ENCODE measurements at places on chromosomes 16 and 17.

DNA sequence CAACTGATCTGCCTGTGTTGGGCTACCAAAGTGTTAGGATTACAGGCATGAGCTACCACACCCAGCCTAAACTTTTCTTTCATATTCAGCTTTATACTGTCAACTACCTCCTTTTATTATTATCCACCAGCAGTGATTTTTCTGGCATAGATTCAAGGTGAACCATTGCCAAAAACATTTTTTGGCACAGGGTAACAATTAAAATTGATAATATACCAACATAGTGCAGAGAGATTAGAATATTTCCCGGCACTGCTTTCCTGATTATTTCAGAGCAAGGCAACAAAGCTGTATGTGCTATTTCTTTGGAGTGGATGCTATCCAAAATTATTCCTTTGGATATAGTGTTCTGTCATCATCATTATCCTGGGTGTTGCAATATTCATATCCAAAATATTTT is 781.6 kb upstream of the SOX9 start:
- DNase-seq = no peak

DNA sequence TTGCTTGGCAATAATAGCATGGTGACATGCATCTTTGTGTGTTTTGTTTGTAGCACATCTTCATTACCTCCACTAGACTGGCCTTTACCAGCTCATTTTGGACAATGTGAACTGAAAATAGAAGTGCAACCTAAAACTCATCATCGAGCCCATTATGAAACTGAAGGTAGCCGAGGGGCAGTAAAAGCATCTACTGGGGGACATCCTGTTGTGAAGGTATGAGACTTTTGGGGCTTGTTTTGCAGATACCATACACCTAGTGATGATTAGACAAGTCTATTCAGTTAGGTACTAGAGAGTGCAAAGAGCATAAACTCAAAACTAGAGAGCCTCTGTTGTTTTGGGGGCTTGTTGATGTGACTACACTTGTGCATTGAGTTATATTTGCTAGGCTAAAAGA is 41.2 kb downstream of the NFATC3 start:
- no peak for DNase-seq

DNA sequence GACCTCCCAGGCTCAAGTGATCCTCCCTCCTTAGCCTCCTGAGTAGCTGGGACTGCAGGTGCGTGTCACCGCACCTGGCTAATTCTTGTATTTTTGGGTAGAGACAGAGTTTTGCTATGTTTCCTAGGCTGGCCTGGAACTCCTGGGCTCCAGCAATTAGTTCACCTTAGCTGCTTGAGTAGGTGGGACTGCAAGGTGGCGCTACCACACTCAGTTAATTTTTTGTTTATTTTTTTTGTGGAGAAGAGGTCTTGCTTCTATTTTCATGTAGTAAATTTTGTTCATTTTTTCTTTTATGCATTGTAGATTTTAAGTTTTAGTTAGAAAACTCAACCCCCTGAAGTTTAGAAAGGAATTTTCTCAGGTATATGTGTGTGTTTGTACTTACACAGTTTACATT is 21.7 kb downstream of the RNF135 start:
- no peak for DNase-seq

DNA sequence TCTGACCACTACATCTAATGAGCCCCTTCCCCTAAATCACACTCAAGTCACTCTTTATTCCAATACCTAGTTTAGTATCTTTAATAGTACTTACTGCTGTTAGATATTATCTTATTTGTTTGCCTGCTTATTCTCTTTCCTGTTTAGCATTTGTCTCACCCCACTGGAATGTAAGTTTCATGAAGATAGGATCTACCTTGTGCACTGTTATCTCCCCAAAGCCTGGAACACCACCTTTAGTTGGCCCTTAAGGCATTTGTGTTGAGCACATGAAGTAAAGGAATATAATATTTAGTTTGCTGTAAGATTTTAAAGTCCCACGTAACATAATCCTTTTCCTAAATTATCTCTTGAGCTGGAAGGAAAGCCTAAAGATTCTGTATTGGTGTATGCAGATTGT is 50.2 kb downstream of the VPS35L start:
- no peak for DNase-seq

DNA sequence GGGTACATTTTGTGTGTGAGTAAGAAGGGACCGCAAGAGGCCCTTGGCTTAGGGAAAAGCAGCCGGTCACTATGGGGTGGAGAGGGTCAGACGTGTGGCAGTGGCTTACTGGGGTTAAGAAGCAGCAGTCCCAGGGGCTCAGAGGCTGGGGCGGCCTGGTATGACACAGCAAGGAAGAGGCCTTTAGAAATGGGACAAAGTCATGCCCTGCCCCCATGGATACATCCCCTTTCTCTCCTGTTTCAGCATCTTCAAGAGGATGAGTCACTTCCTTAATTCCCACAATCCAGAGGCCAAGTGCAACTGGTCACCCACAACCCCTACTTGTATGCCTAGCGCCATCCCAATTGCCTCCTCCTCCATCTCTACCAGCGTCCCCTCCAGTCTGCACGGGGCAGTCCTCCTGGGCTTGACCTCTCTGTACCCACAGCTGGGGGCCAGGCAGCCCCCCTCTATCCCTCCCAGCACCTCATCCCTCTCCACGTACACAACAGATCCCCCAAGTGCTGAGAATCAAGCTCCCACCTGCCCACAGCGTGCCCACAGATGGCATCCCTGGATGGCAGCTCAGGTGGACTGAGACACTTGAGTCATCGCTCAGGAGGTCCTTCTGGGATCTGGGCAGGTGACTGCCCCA is 6.9 kb upstream of the EFTUD2 start:
- DNase-seq = no peak

DNA sequence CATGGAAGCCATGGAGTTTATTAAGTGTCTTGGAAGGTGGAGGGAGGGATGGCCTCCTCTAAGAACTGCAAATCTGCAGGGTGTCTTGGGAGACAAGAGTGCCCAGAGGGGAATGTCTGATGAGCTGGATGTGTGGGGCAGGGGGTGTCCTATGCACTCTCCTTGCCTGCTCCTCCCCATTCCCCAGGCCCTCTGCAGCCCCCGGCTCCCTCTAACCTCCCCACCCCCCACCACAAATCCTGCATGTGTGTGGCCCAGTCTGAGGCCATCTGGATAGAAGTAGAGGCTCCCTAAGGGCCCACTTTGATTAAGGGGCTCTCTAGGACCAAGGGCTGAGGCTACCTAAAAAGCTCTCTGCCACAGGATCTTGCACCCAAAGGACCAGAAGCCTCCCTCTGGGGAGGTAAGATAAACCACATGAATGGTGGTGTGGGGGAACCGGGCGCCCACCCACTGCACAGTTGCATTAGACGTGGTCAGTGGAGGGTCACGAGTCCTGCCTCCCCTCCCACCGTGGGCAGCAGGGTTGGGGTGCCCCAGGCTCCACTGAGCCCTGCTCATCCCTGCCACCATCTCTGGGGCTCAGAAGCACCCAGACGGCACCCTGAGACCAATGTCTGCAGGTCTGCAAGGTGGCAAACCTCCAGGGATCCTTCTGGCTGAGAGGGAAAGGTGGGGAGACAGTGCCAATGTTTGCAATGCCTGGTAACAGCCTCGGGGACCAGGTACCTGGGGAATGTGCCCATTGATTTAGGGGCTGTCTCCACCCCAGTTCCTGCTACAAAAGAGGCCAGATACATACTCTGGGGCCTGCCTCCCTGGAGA is 618 bp downstream of the AANAT start:
- DNase-seq = no peak

DNA sequence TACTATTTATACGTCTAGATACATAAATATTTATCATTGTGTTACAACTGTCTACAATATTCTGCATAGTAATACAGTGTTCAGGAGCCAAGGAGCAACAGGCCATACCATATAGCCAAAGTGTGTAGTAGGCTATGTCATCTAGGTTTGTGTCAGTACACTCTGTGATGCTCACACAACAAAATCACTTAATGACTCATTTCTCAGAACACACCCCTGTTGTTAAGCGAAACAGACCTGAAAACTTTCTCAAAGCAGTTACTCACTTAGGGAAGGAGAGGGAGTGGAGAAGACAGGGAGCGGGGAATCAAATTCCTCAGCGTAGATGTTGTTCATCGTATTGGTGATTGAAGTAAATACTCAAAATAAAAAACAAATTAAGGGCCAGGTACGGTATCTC is 269.5 kb downstream of the STX8 start:
- no peak for DNase-seq

GRCh38 chr17:39926588-39927100 is 757 bp downstream of the ORMDL3 start:
- DNase-seq = peak; percentile 62

- no peak for DNase-seq
Observed at GRCh38 chr16:8257561-8257960, 332.8 kb downstream of the TMEM114 start.

DNA sequence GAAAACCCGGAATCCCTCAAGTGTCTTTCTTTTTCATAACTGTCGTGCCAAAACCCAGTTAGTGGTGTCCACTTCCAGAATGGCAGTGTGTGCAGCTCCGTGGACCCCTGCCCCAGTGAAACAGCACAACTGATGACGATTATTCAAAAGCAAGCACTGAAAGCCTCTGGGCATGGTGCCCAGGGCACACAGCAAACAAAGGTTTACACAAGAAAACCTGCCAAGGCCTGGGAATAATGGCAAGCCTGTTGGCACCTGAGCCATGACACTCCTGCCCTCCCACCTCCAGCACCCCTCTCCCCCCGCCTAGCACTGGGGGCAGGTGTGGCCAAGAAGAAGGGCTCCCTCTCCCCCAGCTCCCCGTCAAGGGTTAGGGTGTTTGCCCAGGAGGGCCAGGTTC is 2.8 kb downstream of the PKMYT1 start:
- no peak for DNase-seq

DNA sequence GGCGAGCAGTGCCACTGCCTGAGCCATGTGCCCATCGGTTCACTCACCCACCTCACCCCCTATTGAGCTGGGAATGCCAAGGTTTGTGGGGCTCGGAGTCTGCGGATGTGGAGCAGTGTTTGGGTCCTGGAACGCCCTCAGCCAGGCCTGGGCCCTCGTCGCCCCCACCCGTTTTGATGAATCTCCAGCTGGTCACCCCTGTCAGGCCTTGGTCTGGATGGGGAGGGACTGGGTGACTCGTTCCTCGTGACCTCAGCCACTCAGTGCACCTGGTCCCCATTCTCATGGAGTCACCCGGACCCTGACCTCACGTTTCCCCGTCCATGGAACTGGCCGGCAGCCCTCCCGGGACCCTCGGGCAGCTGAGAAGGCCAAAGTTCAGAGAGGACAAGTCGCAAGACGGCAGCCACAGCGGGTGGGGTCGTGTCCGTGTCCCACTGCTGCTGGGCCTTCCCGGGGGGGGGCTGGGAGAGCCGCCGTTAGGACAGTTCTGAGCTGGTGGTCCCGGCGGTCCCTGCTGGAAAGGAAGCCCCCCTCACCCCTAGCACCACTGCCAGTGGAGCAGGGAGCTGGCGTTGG is 23.2 kb downstream of the GSE1 start:
- DNase-seq = no peak

DNA sequence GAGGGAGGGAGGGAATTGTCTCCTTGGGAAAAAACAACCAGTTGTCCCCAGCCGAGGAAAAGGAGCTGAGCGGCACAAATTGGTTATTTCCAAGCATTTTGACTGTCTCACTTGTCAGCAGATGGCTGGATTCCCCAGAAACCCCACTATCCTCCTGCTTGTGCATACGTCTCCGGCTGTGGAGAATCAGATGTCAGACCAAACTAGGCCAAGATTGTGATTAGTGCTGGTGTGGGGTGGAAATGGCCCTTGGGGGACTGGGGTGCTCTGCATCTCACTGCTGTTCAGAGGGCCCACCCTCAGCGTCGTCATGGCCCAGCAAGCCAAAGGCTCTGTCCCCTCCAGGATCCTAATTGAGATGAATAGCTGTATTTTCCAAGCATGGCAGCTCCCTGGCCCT is 131.7 kb upstream of the HSBP1 start:
- DNase-seq = no peak

DNA sequence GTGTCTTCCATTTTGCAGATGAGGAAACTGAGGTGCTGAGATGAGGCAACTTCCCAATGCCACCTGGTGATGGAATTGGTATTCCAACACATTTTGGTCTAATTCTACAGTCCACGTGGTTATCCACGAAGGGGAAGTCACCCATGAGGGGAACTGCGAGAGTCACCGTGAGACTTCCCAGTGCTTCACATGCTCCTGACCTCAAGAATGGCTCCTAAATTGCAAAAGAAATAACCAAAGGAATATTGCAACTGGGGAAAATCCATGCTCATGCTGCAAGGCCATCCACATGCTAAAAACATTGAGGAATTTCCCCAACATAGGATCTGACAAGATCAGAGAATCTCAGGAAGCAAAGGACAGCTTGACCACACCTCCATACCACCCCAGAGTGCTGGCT is 153.9 kb downstream of the HS3ST3B1 start:
- DNase-seq = no peak

DNA sequence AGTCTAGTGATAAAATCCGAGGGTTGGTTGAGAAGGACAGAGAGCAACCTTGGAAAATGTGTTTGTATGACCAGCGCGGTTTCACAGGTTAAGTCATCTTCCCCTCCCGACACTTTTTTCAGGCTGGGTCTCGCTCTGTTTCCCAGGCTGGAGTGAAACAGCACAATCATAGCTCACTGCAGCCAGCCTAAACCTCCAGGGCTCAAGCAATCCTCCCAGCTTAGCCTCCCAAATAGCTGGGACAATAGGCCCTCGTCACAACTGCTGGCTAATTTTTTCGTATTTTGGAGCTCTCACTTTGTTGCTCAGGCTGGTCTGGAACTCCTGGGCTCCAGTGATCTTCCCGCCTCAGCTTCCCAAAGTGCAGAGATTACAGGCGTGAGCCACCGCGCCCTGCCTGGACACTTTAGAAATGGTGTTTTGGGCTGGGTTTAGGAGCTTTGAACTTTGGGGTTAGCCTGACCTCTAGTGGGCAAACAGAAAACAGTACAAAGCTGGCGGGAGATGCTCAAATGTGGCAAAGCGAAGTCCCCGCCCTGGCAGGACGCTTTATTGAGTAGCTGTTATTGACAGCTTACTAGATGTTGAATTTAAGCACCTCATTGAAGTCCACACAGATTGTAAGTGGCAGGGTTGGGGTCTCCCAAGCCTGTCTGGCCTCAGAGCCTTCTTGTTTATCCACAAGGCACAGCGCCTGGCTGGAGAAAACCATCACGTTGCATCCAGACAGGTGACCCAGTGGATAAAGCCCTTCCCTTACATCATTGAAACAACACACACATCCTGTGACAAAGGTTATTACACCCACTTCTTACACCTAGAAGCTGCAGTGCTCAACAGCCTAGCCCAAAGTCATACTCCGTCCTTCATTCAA is 34.7 kb upstream of the RBBP6 start:
- peak; percentile 48 for DNase-seq

GRCh38 chr16:54125751-54126655 is 160.6 kb downstream of the IRX3 start:
- DNase-seq = no peak

GRCh38 chr17:3885970-3886369 is 6.9 kb downstream of the CAMKK1 start:
- DNase-seq = no peak

GRCh38 chr17:17512866-17513265 is 16.7 kb upstream of the RASD1 start:
- no peak for DNase-seq

- peak; percentile 54 for DNase-seq
Observed at GRCh38 chr17:40025991-40026815, 11.0 kb downstream of the CSF3 start.
